Naive B cell (primary cell): ENCODE measurements at places on chromosomes 16 and 17.

DNA sequence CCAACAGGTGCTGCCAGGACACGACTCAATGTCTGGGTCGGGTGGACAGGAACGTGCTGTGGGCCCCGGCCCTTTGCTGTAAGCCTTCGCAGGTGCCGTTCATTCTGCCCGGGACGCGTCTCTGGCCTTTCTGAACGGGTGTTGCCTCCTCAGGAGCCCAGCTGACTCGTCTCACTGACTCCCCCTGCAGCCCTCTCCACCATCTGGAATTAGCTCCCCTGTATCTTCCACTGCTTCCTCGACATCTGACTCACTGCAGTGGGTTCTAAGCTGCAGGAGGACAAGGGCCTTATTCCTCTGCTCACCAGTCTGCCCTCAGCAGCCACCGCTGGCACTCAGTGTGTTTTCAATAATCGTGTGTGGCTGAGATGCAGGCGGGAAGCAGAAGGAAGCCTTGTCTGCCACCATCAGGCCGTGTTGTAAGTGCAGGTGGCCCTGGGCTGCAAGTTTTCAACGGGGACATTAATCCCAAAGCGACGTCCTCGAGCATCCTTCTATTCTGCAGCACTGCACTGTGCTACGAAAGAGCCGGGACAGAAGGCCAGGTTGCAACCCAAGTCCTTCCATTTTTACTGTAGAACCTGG is 256.2 kb downstream of the FOXL1 start:
- DNase-seq = no peak

DNA sequence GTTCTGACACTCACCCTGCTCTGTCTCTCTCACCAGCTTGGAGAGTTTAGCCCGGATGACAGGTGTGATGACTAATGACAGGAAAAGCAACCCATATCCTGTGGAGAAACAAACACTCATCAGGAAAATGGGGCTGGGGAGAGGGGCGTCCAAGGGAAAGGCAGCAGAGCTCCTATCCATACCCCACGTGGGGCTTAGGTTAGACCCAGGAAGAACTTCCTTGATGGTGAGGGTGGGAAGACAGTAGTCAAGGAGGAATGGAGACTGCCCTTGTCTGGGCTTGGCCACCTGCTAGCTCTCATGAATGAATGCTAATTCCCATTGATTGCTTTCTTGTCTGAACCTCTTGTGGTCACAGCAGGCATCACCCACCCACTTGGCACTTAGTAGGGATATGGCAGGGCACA is 3.8 kb downstream of the SLC46A1 start:
- DNase-seq = no peak

- no peak for DNase-seq
Measured at GRCh38 chr16:16045296-16045695, 95.9 kb downstream of the ABCC1 start.

GRCh38 chr16:81478876-81479511 is 34.4 kb downstream of the CMIP start:
- DNase-seq = peak; percentile 90

DNA sequence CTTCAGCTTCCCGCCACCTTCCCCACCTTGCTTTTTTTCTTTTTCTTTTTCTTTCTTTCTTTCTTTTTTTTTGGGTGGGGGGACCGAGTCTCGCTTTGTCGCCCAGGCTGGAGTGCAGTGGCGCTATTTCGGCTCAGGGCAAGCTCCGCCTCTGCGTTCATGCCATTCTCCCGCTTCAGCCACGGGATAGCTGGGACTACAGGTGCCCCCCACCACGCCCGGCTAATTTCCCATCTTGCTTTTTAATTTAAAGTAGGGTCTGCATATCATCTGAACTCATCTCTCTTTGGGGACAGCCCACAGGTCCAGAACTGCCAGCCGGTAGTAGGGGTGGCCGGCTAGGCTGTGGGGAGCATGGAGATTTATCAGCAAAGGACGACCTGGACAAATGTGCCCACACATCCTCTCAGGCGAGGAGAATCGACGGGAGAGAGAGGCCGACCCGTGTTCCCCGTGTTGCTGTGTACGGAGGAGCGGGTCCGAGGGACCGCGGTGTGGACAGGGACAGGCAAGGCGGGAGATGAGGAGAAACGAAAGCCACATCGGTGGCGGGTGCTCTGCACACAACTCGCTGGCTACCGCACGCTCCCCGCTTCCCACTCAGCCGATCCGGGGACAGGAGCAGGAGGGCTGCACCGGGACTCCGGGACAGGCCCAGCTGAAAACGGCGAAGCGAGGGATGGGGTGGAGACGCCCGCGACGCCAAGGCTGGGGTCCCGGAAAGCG is 2.4 kb downstream of the MT1M start:
- no peak for DNase-seq

GRCh38 chr17:37068266-37068665 is 119.5 kb downstream of the AATF start:
- DNase-seq = no peak

DNA sequence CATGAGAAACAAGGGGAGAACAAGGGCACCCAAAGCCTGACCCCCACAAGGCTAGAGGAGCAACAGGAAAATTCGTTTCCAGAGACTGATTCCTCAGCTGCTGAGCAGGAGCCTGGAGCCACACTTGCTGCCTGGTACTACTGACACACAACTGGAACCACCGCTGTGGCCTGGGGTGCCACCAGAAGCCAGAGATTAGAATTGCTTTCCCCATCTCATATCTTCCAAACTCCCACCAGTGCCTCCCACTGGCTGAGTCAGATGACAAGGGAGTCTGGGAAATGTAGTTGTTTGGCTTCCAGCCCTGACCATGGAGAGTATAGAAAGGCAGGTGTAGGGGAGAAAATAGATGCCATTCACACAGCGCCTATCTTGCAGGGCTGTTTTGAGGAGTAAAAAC is 4.1 kb upstream of the TMEM11 start:
- DNase-seq = no peak

DNA sequence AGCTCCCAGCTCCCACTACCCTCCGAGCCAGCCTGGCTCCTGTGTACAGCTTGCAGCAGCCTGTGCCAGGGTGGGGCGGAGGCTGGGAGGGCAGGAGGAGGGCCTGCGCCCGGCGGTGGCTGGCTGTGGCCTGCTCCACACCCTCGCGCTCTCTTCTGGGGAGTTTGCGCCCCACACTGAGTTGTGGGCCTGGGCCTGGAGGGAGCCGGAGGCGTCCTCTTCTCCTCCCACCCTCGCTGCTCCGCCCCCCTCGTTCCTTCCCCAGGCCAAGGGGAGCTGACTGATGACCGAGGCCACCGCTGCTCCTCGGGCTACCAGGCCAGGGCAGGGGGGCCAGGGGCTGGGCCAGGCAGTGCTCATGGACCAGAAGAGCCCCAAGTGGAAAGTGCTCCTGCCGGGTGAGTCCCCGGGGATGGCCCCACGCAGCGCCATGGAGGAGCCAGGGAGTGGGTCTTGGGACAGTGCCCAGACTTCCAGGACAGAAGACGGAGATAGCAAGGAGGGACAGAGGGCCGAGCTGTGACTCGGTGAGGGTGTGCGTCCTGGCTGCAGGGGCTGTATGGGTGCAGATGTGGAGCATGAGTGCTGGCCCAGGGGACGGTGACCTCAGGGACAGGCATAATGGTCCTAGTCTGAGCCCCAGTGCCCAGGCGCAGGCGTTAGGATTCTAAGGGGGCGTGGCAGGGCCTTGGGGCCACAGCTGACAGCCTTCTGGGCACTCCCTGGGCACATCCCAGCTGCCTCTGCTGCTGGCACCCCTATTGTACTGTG is 242.1 kb upstream of the GSE1 start:
- no peak for DNase-seq

- no peak for DNase-seq
Measured at GRCh38 chr17:17778308-17779014, 58.3 kb downstream of the SREBF1 start.

DNA sequence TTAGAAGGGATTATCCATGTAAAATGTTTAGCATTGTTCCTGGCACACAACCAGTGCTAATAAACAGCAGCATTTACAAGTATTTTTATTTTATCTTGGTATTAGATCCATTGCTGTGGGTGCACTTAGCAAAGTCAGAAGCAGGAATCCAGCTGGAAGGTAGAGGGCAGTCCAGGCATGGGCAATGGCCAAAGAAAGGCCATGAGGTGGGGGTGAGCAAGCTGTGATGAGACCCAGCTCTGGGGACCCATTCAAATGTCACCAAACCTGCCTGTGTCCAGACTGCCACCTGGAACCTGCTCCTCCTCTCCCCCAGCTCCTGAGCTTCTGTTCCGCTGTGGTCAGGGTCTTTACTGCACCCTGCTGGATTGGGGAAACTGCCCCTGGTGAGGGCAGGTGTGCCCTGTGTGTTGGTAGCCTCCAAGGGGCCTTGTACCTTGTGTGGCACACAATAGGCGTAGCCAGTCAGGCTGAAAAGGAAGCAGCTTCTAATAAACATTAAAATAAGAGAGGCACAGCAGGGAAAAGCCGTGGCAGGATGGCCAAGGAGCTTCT is 118.0 kb upstream of the CRHR1 start:
- DNase-seq = no peak

DNA sequence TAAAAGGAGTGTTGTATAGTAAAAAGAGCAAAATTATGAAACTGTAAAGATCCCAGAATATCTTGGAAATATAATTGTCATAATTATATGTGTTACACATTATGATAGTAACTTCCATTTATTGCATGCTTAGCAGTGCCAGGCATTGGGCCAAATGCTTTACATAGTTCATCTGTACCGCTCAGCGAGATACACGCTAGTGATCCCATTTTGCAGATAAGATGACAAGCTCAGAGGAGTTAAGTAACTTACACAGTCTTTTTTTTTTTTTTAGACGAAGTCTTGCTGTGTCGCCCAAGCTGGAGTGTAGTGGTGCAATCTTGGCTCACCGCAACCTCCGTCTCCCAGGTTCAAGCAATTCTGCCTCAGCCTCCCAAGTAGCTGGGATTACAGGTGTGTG is 6.8 kb upstream of the EZH1 start:
- no peak for DNase-seq

- no peak for DNase-seq
Measured at GRCh38 chr17:50601823-50602375, 32.8 kb upstream of the ABCC3 start.

DNA sequence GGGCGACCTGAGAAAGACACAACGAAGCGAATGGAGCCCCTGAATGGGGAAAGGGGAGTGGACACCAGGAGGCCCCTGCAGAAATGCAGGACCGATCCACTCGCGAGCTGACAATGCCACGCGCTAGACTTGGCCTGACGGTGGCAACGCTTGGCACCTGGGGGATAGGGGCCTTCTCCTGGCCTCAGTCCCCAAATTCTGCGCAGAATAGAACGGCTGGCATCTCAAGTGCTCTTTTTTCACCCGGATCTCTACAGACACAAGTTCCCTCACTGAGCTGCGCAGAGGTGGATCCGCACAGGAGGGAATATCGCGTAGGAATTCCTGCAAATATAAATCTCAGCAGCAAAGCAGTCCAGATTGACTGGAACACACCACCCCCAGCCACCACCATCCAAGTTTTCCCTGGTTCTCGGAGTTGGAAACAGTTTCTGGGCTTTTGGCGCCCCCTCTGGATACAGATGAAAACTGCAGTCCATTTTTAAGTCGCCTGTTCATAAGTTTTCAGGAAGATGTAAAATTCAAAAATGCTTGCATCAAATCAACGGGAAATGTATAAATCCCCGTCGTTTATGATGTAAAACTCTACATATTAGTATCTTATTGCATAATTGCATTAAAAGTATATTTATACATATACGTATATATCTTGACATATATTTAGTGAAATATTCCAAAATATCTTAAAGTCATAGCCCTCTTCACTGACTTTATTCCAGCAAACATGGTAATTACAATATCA is 2.3 kb upstream of the SOX9 start:
- no peak for DNase-seq

GRCh38 chr16:55754056-55754455 is 78.8 kb downstream of the CES1 start:
- DNase-seq = no peak

- DNase-seq = peak; percentile 58
Measured at GRCh38 chr17:16980813-16981731, 9.2 kb upstream of the TNFRSF13B start.

DNA sequence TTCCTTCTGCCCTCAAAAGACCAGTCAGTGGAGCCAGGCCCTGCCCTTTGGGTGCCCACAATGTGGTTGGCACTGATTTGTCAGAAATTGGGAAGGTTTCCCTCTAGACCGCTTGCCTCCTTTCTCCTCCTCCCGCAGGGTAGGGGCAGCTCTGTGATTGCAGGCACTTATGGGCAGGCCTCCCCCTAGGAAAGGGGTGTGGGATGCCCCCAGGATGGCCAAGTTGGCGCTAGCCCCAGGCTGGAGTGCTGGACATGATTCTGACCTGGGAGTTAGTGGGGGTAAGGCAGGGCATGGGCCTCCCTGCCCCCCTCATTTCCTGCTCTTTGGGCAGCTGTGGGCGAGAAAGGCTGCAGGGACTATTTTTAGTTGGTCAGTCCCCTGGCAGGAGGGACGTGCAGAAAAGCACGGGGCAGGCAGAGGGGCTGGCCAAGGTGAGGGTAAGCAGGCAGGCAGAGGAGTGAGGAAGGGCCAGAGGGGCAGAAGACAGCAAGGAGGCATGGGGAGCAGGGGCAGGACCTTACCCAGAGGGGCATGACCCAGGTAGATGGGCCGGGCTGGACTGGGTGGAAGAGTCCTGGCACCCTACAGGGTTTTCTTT is 3.3 kb downstream of the RARA start:
- no peak for DNase-seq

DNA sequence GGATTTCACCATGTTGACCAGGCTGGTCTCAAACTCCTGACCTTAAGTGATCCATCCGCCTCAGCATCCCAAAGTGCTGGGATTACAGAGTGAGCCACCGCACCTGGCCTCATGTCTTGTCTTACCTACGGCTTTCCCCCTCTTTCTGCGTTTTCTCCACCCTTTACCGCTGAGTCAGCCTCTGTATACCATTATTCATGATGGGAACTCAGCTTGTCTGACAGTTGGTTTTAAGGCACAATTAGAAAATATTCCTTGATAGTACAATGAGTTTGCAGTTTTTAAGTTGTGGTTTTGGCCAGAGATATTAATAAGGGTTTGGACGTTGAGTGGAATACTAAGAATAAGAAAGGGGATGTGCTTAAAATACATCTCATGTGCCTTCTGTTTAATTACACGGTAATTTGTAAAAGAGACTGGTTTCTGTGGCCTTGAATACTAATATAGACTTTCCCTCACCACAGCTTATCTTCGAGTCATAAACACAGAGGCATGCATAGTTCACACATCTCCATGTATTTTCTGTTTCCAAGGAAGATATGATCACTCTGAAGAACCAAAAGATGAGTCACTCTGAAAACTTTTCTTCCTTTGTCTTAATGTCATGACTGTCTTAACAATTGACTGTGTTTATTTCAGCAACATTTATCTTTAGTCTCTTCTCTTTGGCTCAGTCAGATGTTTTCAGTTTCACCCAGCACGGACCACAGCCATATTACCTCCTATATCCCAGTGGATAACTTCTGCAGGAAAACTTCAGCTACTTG is 54.4 kb downstream of the PITPNC1 start:
- no peak for DNase-seq
